ENCODE measurements at places on chromosomes 6 and 20.

DNA sequence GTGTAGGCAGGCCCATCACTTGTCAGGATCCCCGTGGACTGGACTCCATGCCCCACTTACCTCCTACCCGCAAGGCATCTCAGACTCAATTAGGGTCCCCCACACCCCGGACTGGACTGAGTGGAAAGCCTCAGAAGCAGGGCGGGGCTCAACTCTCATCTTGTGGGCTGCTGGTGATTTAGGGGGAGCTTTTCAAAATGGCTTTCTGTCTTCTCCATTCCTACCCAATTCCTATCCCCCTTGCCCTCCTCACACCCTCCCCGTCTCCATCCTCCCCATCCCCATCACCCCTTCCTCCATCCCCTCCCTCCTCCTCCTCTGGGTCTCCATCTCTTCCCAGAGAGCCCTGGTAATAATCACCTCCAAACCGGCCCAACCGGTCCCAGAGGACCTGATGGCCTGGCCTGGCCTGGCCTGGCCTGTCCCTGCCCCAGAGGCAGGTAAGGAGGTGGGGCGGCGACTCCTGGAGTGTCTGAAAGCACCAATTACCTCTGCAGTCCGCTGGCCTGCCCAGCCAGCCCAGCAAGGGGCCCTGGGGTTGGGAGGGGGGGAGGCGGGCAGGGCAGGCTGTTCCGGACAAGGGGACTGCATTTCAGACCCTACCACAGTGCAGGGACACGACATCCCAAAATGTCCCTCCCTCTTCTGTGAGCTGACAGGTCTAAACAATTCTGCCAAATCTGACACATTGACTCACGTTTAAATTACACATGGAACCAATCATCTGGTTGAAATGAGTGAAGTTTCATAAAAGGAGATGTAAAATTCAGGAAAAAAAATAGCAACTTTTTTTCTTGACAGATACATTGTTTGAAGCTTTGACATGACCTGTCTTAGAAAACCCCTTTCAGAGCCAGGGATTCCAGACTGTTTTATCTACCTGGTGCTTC is 24.8 kb downstream of the MAFB start:
- DNase-seq = no peak

DNA sequence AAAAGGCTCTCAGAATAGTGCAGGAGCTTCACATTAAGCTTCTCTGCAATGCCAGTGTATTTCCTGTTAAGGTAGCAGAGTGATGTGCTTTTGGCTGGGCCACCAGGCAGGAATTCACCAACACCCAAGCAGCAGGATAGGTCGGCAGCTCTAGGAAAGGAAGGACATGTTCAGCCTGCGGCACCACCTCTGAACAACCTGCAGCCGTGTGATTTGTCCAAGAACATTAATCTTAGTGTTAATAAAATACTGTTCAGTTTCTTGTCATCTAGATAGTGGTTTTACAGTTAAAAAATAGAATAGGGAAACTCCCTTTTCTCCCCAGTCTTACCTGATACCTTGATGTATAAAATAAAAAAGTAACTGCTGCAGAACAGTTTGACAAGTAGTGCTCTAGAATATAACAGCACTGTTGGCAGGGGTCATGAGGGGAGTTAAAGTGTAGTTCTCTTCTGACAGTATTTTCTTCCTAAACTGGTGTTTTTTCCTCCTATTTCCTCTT is 18.8 kb downstream of the ZNF292 start:
- DNase-seq = no peak

DNA sequence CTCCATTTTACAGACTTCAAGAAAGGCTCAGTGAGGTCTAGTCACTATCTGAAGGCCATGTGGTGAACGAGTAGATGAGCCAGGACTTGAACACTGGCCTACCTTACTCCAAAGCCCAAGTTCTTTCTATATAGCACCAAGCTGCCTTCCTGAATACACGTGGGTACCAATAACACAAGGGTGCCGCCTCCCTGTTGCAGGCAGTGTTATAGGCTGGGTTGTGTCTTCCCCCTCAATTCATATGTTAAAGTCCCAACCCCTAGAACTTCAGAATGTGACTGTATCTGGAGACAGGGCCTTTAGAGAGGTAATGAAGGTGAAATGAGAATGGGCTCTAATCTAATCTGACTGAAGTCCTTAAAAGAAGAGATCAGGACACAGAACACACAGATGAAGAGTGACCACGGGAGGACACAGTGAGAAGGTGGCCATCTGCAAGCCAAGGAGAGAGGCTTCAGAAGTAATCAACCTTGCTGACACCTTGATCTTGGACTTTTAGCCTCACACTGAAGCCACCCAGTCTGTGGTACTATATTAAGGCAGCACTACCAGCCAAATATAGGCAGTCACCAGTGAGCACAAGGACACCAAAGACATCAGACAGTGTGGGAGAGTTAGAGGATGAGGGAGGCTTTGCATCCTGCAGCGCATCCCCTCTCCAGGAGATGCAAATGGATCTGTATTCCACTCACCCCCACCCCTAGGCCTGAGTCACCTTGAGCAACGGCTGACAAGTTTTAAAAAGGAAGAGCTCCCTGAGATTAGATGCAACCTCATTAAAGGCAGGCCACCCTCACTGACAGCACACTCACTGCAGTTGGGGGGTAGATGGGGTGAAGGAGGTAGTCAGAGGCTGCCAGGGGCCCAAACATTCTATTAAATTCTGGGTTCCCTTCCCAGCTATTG is 40.9 kb upstream of the LYRM2 start:
- DNase-seq = no peak

- DNase-seq = no peak
Observed at GRCh38 chr6:117075218-117075617, 190.1 kb upstream of the VGLL2 start.

- no peak for DNase-seq
Observed at GRCh38 chr6:141956046-141956761, 176.5 kb upstream of the GJE1 start.

DNA sequence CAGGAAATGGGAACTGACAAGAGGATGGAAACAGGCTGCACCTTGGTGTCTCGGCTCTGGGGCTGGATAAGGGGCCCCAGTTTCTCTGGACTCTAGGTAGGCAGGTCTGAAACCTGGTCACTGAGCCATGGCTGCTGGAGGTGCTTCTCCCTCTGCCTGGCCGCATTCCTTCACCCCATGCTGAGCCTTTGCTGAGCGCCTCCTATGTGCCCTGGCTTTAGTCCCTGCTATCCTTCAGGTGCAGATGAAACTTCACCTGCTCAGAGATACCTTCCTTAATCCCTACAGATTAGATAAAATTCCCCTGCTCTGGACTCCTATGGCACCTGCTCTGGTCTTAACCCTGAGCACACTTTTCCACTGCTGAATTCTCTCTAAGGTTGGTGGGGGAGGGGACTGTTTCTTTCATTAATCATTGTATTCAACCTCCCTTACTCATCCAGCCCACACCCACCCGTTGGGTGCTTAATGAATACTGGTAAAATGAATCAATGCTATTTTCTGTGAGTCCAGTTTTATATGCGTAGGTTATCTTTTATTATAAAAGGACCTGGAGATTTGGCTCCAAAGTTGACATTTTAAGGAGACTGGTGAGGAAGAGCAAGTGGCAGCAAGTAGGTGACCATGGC is 19.3 kb downstream of the MYLK4 start:
- DNase-seq = no peak

- no peak for DNase-seq
Observed at GRCh38 chr20:44203161-44203560, 7.4 kb downstream of the OSER1 start.

GRCh38 chr20:35013421-35014411 is 58.0 kb downstream of the MYH7B start:
- DNase-seq = no peak

DNA sequence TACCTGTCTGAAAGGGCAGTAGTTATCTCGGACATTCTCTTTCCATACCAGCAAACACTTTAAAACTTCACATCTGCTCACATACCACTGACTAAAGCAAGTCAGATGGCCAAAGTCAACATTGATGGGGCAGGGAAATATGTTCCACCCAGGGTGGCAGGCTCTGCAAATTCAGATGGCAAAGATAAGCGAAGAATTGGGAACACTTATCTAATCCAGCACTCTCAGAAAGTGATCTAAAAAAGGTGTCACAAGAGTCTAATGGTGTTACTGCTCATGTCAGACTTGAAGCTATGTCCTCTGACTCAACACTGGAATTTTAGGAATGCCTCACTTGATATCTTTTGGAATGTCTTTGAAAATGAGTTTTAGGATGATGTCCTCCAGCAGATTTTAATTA is 1086.2 kb downstream of the KIF16B start:
- DNase-seq = no peak

DNA sequence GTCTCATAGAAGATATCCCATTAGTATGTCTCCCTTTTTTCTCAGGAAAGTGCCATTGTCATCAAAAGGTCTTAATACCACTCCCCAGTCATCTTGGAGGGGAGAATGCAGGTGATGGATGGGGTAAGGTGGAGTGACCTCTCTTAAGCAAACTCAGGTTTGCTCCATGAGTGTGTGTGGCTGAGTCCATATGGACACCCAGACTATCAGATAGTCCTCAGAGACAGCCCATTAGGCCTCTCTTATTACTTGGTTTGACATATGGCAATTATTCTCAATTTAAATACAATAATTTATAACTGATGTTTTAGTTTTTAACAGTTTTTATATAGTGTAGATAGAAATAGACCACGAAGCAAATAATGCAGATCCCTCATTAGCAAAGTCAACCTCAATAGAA is 23.2 kb downstream of the LAMA4 start:
- no peak for DNase-seq

DNA sequence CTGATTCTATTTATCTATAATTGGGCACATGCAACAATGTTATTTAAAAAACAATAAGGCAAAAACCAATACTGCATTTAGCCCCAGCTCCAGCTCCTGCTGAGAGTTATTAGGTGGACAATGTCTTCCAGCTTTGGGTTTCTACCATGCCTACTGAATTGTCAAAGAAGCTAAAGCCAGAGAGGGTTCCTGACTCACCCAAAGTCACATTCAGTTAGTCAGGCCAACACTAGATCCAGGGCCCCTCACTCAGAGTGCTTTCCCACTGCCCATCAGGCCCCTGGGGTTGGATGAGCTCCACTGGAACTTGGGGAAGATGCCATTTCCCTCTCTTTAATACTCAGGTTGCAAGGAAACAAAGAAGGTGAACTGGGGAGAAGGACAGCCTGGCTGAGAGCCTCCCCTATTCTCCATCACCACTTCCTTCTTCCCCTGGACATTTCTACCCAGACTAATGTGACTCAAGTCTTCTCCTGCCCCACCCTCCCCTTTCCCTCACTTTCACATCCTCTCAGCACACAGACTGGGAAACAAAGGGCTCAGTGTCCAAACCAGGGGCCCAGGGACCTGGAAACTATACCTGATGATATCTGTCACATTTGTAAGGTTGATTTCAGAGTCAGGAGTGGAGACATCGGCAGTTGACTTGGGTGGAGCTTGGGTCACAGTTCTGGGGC is 6.0 kb downstream of the TREM1 start:
- no peak for DNase-seq

DNA sequence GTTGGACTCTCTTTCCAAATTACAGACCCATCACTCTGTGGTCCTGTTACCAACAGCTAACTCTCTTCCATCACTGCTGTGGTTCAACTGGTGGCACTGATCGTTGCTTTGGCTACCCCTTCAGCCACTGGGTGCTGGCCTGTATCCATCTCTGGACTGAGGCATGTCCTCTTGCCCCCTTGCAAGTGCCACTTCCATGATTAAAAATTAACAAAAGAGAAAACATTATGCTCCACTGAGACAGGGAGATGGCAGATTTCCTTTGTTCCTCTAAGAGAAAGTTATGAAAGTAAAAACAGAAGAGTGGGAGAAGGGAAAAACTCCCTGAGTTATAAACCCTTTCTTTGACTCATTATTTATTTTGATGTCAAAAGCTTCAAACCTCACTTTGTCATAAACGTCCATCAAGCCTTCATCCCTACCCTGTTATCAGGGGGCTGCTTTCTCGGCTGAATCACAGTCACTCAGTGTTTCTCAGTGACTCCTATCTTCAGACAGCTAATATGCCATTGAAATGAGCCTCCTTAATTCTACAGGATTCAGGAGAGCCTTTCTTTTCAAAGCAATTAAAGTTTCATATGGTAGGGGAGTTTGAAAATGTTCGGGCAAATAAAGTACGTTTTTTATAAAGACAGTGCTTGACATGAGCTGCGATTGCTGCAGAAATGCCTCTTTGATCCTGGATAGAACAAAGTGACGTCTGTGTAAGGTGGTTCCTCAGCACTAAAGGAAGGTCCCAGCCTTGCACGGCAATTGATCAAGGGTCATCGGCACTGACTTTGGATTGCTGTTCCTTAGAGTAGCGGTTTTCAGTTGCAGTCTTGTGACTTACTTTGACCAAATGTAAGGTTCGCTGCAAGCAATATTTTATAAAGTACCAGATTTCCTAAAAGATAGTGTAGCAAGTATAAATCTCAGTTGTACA is 49.9 kb upstream of the PBOV1 start:
- DNase-seq = no peak

Data from hippocampal formation (tissue), 2 donors.